Fibroblast of lung (primary cell): ENCODE measurements at places on chromosomes 7 and 10. TPM values are rescaled to one million over a fixed set of nuclear protein-coding genes. Genes with fewer than 3 reads are reported as not detected.

AMZ1 gene
- 0.26 and 0.33 TPM in 2 replicates for total RNA-seq

CPA4 gene
- total RNA-seq = 6.4 and 20.0 TPM in 2 replicates

PPRC1 gene
- total RNA-seq = 9.9 and 10.0 TPM in 2 replicates

NUTM2A gene
- total RNA-seq = 0.17 and 0.51 TPM in 2 replicates

NME8 gene
- total RNA-seq = not detected in 2 replicates

GALNT17 gene
- total RNA-seq = under 0.01 and 0.26 TPM in 2 replicates

ZSCAN25 gene
- 10.2 and 10.5 TPM in 2 replicates for total RNA-seq
